ENCODE measurements at places on chromosomes 4 and X.

- no peak for ATAC-seq
- no peak overlapping the region for H3K27ac ChIP-seq
- H3K27me3 ChIP-seq, result no peaks in the 10 kb centered on the region
- H3K4me3 ChIP-seq, result no peak overlapping the region
These were observed 11.0 kb downstream of the TMEM192 start for GRCh38 chr4:165101641-165102040.

DNA sequence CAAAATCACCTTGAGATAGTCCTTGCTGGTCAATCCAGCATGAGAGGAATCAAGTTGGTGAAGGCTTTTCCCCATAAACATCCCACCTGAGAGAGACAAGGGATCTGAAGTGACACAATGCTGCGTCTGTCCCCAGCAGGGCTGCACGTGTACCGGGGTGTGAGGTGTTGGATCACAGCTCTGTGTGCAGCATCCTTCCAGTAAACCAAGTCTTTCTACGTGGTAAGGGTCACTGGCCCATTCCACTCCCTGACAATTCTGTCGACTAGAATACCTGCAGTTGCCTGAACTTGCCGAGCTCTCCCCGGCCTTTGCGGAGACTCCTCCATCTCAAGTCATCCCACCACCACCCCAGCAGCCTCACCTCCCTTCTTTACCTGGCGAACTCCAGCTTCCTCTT, 14.8 kb downstream of the HELT start:
- no peak overlapping the region for H3K4me3 ChIP-seq
- no peaks in the 10 kb centered on the region for H3K4me1 ChIP-seq
- peaks cover 12% of the 10 kb centered on the region for H3K27me3 ChIP-seq

DNA sequence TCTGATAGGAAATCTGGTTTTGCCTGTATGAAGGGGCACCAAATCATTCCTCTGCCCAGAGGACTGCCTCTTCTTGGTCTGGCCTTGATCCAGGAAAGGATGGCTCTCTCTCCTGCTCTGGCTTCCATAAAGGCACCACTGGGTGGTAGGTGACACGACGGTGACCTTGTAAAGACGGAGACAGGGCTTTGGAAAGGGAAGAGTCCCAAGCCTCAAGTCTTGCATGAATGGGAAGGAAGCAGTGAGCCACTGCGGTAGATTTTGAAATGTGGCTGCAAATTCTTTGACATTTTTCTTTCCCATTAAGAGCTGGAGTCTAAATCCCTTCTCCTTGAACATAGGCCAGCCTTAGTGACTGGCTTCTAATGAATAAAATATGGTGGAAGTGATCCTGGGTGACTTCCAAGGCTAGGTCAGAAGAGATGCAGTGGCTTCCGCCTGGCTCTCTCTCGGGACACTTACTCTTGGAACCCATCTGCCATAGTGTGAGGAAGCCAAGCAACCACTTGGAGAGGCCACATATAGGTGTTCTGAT, 347.4 kb downstream of the BCOR start:
- no peak overlapping the region for H3K4me3 ChIP-seq
- ATAC-seq, result no peak
- no peaks in the 10 kb centered on the region for H3K27me3 ChIP-seq
- no peaks in the 10 kb centered on the region for H3K36me3 ChIP-seq
- peaks cover 20% of the 10 kb centered on the region for H3K4me1 ChIP-seq

DNA sequence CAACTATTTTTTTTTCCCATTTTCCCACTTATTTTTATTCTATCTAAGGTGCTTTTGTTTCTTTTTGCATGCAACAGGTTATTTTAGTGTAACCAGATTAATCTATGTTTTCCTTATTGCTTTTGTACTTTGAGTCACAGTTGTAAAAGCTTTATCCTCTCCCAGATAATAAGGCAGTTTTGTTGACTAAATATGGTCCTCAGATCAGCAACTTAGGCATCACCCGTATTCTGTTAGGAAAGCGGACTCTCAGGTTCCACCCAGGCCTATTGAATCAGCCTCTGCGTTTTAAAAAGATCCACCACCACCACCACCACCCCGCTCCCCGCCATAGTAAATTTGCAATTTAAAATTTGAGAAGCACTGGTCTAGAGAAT, 58.6 kb upstream of the USP9X start:
- H3K27me3 ChIP-seq, result no peaks in the 10 kb centered on the region
- H3K4me3 ChIP-seq, result no peak overlapping the region
- no peak for ATAC-seq
- no peaks in the 10 kb centered on the region for H3K4me1 ChIP-seq

- H3K4me3 ChIP-seq, result no peak overlapping the region
- H3K27ac ChIP-seq, result no peak overlapping the region
- peaks cover 3% of the 10 kb centered on the region for H3K27me3 ChIP-seq
- no peak for ATAC-seq
- H3K4me1 ChIP-seq, result no peaks in the 10 kb centered on the region
These were observed 17.0 kb upstream of the TMEM154 start for GRCh38 chr4:152696764-152697261.

- no peaks in the 10 kb centered on the region for H3K27me3 ChIP-seq
- H3K27ac ChIP-seq, result peak overlapping the region; percentile 63
- no peaks in the 10 kb centered on the region for H3K36me3 ChIP-seq
- no peak overlapping the region for H3K4me3 ChIP-seq
These were observed 16.7 kb upstream of the SOD3 start for GRCh38 chr4:24778464-24779225.

DNA sequence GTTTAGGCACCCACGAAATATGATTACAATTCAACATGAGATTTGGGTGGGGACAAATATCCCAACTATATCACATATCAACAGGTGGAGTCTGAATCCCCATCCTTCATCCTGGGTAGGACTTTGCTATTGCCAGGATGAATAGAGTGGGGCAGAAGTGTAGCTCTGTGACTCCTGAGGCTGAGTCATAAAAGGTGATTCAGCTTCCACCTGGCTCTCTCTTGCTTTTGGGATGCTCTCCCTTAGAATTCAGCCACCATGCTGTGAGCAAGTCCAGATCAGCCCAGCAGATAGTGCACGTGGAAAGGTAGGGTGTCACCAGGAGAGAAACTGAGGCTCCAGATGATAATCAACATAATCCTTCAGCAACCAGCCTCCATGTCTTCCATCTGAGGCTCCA, 193.8 kb upstream of the BCOR start:
- no peak for ATAC-seq
- H3K27ac ChIP-seq, result no peak overlapping the region

DNA sequence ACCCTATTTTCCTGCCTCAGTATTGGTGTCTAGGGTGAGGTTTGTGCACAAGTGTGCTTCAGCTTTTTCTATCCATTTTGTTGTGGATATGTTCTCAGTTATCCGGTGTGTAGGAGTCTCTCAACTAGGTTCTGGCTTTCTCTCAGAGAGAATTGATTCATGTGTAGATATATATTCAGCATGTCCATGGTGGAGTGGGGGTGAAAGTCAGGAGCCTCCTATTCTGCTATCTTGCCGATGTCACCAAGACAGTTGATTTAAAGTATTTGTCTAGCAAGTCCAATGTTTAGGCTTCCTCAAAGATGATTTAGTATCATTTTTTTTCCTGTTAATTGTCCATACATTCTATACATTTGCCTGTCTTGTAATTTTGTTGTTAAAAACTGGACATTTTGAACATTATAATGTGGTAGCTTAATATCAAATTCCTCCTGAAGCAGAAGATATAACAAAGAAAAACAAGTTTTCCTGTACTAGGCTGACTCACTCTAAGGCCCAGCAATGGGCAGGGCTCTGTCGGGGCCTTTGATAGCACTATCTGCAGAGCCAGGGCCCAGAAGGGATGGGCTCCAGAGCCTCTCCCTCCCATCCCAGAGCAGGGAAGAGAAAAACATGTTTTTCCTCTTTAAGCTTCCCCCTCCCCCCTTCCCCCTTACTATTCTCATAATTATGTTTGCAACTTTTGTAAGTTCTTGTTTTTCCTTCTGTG, 37.6 kb downstream of the GLUD2 start:
- no peak overlapping the region for H3K4me3 ChIP-seq
- H3K36me3 ChIP-seq, result no peaks in the 10 kb centered on the region
- no peaks in the 10 kb centered on the region for H3K4me1 ChIP-seq

DNA sequence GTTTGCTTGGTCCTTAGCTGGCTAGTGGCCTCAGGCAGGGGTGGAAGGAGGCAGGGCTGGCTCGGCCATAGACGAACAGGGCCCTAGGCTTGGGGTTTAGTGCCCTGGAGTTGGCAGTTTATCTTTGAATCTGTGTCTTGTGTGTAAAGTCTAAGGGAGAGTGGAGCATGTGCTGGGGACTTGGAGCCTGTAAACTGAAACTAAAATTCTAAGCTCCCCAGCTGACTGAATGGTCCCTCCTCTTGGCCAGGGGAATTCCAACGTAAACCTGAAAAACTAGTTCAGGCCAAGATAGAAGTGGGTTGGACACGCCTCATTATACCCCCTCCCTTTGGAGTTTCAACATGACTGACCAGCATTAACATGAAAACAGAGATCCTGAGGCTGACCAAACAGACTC, 46.1 kb upstream of the GPR78 start:
- no peaks in the 10 kb centered on the region for H3K4me1 ChIP-seq
- H3K36me3 ChIP-seq, result no peaks in the 10 kb centered on the region
- H3K27ac ChIP-seq, result no peak overlapping the region
- H3K27me3 ChIP-seq, result no peaks in the 10 kb centered on the region

GRCh38 chrX:16177260-16177659, 10.0 kb downstream of the MAGEB17 start:
- H3K4me3 ChIP-seq, result no peak overlapping the region
- no peaks in the 10 kb centered on the region for H3K36me3 ChIP-seq
- no peaks in the 10 kb centered on the region for H3K27me3 ChIP-seq
- no peaks in the 10 kb centered on the region for H3K4me1 ChIP-seq
- H3K27ac ChIP-seq, result no peak overlapping the region

GRCh38 chrX:2516623-2517022, 15.8 kb upstream of the DHRSX start:
- no peak overlapping the region for H3K4me3 ChIP-seq
- H3K36me3 ChIP-seq, result no peaks in the 10 kb centered on the region
- no peaks in the 10 kb centered on the region for H3K27me3 ChIP-seq
- ATAC-seq, result no peak
- no peaks in the 10 kb centered on the region for H3K4me1 ChIP-seq
- H3K27ac ChIP-seq, result no peak overlapping the region

DNA sequence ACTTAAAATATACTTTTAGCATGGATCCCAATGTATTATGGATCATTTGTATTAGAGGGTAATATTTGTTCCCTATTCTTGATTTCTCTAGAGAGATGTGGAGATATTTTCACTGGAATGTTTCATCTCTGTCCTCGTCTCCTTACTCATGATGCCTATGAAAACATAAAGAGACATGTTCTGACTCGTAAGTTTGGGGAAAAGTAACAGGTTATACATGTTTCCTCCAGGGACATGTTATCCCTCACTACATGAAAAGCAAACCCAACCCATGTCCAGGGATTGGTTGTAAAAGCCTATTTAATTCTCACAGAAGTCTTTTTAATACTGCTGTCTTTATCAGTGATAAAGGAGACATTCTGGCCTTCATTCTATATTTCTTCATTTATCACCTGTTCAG, 621.4 kb downstream of the GABRG1 start:
- no peaks in the 10 kb centered on the region for H3K4me1 ChIP-seq
- H3K4me3 ChIP-seq, result no peak overlapping the region
- no peaks in the 10 kb centered on the region for H3K27me3 ChIP-seq
- no peaks in the 10 kb centered on the region for H3K36me3 ChIP-seq
- ATAC-seq, result no peak

GRCh38 chrX:72545990-72546389, 26.7 kb downstream of the HDAC8 start:
- no peak overlapping the region for H3K27ac ChIP-seq
- no peaks in the 10 kb centered on the region for H3K36me3 ChIP-seq
- H3K4me1 ChIP-seq, result no peaks in the 10 kb centered on the region
- H3K27me3 ChIP-seq, result no peaks in the 10 kb centered on the region

- H3K36me3 ChIP-seq, result no peaks in the 10 kb centered on the region
- no peak overlapping the region for H3K4me3 ChIP-seq
- H3K27ac ChIP-seq, result no peak overlapping the region
- no peaks in the 10 kb centered on the region for H3K4me1 ChIP-seq
These were observed 321.9 kb downstream of the CFAP47 start for GRCh38 chrX:36241397-36241796.

DNA sequence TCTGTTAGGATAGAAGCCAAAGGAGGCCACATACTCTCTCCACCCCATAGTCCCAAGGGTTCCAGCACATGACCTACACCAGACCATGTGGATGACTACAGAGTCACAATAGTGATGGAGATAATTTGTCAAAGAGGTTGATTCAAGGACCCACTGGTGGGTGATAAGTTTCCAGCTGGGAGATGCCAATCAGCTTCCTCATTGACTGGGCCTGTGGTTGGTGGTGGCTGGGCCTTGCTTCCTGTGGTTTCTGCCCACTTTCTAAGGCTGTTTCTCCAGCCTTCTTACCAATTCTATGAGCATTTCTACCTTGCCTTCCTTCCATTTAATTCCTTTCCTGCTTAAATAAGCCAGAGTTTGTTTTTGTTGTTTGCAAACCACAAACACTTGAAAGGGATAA, 95.5 kb upstream of the CPEB2 start:
- H3K27ac ChIP-seq, result no peak overlapping the region
- H3K4me1 ChIP-seq, result no peaks in the 10 kb centered on the region
- H3K27me3 ChIP-seq, result no peaks in the 10 kb centered on the region
- no peak for ATAC-seq
- H3K4me3 ChIP-seq, result no peak overlapping the region

DNA sequence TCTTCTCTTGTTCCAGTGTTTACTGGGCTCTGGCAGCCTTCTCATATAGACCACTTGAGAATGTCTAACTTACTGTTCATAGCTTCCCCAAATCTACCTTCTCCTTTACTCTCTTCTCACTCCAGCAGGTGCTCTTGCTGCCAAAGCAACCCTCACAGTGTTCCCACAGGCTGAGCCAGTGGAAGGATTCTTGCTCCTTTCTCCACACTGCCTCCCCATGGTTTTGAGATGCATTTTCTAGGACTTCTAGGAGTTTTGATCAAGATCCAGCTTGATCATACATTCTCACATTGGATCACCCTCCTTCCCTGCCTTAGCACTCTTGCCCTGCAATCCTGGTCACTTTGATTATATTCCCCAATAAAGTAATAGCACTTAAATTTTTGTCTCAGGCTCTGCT, 230.8 kb downstream of the TMEM47 start:
- no peak overlapping the region for H3K27ac ChIP-seq
- ATAC-seq, result no peak
- H3K4me1 ChIP-seq, result no peaks in the 10 kb centered on the region
- H3K27me3 ChIP-seq, result no peaks in the 10 kb centered on the region
- H3K4me3 ChIP-seq, result no peak overlapping the region

GRCh38 chr4:101240099-101240498, 107.2 kb downstream of the PPP3CA start:
- ATAC-seq, result no peak
- no peak overlapping the region for H3K27ac ChIP-seq
- peaks cover 22% of the 10 kb centered on the region for H3K4me1 ChIP-seq
- H3K4me3 ChIP-seq, result no peak overlapping the region
- no peaks in the 10 kb centered on the region for H3K27me3 ChIP-seq

GRCh38 chr4:7768736-7769135, 170.9 kb downstream of the AFAP1 start:
- no peak overlapping the region for H3K4me3 ChIP-seq
- peaks cover 12% of the 10 kb centered on the region for H3K4me1 ChIP-seq
- no peak for ATAC-seq
- peaks cover 95% of the 10 kb centered on the region for H3K36me3 ChIP-seq
- no peaks in the 10 kb centered on the region for H3K27me3 ChIP-seq

- H3K4me1 ChIP-seq, result no peaks in the 10 kb centered on the region
- H3K4me3 ChIP-seq, result no peak overlapping the region
- H3K27ac ChIP-seq, result no peak overlapping the region
- H3K27me3 ChIP-seq, result no peaks in the 10 kb centered on the region
- no peaks in the 10 kb centered on the region for H3K36me3 ChIP-seq
These were observed 13.9 kb downstream of the PHF8 start for GRCh38 chrX:54030329-54030728.

Measured in gastroesophageal sphincter (tissue), 4 donors.